Aorta (tissue), 5 donors: ENCODE measurements at places on chromosomes 1 and 21. TPM values are rescaled to one million over a fixed set of nuclear protein-coding genes. Genes with fewer than 3 reads are reported as not detected.

DNA sequence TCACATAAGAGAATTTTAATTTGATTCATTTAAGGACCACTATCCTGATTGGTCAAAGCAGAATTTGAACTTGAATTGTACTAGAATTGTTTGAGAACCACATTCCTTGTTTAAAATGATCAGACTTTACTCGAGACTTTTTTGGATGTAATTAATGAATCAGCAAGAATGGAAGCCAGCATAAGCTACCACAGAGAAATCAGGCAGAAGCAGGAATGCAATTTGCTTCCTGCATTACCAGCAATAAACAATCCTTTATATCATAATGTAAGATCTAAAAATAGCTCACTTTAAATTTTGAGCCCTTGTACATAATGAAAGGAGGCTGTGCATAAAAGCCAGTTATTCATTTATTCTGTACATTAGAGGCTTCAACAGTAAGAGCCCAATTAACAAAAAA lies 119.8 kb upstream of the BACE2 start:
- H3K36me3 ChIP-seq, result no peaks in the 10 kb centered on the region
- H3K27ac ChIP-seq, result no peak overlapping the region
- no peak overlapping the region for H3K4me3 ChIP-seq

DNA sequence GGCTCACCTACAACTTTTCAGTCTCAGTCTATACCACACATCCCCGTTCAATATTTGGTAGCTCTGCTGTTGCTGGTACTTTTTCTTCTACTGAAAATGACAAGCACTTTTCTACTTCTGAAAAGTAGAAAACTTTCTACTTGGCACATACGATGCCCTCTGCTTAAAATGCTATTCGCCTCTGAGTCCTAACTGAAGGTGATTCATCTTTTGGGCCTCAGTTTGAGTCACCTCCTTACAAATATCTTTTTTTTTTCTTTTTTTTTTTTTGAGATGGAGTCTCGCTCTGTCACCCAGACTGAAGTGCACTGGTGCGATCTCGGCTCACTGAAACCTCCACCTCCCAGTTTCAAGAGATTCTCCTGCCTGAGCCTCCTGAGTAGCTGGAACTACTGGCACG lies 136.0 kb upstream of the CYYR1 start:
- no peak overlapping the region for H3K27ac ChIP-seq
- no peak for DNase-seq
- H3K36me3 ChIP-seq, result no peaks in the 10 kb centered on the region
- H3K4me1 ChIP-seq, result no peaks in the 10 kb centered on the region
- no peaks in the 10 kb centered on the region for H3K27me3 ChIP-seq
- no peak overlapping the region for H3K4me3 ChIP-seq

DNA sequence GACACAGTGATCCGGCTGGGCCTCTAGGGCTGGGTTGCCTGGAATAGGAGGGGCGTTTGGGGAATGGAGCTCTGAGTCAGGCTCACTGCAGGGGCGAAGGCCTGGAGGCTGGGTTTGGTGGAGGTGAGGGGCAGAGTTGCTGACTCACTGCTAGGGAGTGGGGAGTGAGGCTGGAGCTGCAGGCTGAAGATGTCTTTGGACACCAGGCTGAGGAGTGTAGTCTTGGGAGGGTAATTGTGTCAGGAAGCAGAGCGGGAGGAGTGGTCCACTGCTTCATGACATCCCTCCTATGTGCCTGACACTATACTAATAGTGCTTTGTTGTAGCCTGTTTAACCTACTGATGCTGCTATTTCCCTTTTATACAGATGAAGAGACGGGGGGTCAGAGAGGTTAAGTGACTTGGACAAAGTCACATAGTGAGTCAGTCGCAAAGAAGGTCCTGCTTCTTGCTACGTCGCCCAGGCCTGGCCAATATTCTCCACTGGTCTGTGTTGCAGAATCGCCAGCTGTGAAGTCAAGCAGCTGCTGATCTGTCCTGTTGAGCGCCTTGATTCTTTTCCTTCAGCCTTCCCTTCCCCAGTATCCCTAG lies 13.6 kb downstream of the ACTL8 start:
- no peak overlapping the region for H3K27ac ChIP-seq
- peak; percentile 76 for DNase-seq
- H3K27me3 ChIP-seq, result no peaks in the 10 kb centered on the region
- H3K4me1 ChIP-seq, result no peaks in the 10 kb centered on the region

DNA sequence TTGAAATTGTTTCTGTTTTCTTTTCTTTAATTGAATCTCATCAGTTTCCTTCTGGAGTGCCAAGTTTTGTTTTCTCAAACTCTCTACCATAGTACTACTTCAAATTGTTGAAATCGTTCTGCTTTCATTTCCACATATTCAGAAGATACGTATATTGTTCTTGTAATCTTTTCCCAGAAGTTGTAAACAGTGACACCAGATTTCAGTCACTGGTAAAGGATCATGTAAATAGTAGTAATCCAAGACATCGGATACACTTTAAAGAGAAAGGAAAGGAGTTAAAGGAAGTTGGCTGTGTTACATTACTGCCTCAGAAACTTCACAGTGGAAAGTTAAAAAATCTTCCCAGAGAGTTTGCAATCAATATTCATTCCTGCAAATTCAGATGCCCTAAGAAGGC lies 67.5 kb downstream of the RGL1 start:
- no peak overlapping the region for H3K4me3 ChIP-seq
- no peaks in the 10 kb centered on the region for H3K36me3 ChIP-seq
- H3K27ac ChIP-seq, result no peak overlapping the region

DNA sequence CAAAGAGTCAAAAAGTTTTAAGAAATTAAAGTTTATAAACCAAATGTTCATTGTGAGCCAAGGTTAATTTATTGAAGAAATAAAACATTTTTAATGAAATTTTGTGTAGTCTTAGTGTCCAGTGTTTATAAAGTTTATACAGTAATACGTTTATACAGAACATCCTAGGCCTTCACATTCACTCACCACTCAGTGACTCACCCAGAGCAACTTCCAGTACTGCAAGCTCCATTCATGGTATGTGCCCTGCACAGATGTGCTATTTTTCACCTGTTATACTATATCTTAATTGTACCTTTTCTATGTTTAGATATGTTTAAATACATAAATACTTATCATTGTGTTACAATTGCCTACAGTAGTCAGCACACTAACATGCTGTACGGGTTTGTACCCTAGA lies 33.6 kb downstream of the TYW3 start:
- peaks cover 4% of the 10 kb centered on the region for H3K36me3 ChIP-seq
- H3K4me1 ChIP-seq, result no peaks in the 10 kb centered on the region
- H3K27me3 ChIP-seq, result no peaks in the 10 kb centered on the region
- H3K4me3 ChIP-seq, result no peak overlapping the region
- no peak for DNase-seq

DNA sequence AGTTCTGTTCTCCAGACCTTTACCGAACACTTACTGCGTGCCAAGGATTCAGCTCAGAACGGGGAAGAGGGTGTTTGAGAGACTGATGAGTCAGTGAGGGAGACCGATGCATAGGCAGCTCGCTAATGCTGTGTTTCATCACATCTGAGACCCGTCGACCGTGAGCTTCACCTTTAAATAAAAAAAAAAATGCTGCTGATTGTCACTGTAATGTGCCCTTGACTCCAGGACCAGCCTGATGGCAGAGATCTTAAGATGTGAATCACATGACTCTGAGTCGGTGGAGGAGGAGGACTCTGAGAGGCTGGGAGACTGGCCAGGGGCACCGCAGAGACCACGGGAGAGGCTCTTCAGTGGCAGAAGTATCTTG lies 28.8 kb downstream of the SPSB1 start:
- no peak overlapping the region for H3K27ac ChIP-seq
- H3K4me3 ChIP-seq, result no peak overlapping the region
- H3K27me3 ChIP-seq, result no peaks in the 10 kb centered on the region
- H3K4me1 ChIP-seq, result no peaks in the 10 kb centered on the region

DNA sequence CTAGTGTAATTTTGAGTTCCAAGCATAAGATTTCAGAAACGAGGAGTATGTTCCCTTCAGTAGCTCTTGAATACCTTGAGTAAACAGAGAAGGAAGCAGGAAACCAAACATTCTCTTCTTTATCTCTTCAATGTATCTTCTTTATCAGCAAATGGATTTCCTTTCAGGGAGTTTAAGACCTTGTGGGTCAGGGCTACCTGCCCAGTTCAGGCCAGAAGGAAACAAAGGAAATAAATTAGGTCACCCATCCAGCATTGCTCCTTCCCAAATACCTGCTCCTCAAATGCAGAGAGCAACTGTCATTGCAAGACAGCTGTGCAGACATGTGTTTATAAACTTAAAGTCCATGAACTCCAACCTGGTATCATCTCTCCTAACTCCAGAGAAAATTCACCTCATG lies 130.1 kb upstream of the SOD1 start:
- no peaks in the 10 kb centered on the region for H3K4me1 ChIP-seq
- DNase-seq, result no peak
- H3K36me3 ChIP-seq, result no peaks in the 10 kb centered on the region
- no peaks in the 10 kb centered on the region for H3K27me3 ChIP-seq
- H3K27ac ChIP-seq, result no peak overlapping the region

MNDA gene
- 20.3 TPM for total RNA-seq

GTF2B gene
- total RNA-seq, result 24.7 TPM

AKR7A3 gene
- total RNA-seq, result 1.6 TPM

GBP3 gene
- total RNA-seq, result 20.6 TPM

GJA4 gene
- 45.4 TPM for total RNA-seq

SLC44A5 gene
- 1.1 TPM for total RNA-seq

DNAJC28 gene
- total RNA-seq, result 2.7 TPM

SFPQ gene
- total RNA-seq, result 231 TPM

NEK2 gene
- 1.0 TPM for total RNA-seq
